ENCODE measurements at places on chromosomes 11 and 22. TPM values are rescaled to one million over a fixed set of nuclear protein-coding genes. Genes with fewer than 3 reads are reported as not detected.

DNA sequence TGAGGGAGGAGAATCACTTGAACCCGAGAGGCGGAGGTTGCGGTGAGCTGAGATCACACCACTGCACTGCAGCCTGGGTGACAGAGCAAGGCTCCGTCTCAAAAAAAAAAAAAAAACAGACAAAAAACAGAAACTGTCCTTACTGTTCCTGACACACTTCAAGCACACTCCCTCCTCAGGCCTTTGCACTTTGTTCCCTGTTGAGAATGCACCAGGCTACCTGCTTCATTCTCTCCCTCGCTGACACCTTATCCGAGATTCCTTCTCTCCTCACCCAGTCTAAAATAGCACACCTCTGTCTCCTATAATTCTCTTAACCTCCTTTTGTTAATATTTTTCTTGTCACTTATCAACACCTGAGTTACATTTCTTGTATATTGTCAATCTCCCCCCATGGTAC, 32.3 kb upstream of the TECTA start:
- DNase-seq: no peak

DNA sequence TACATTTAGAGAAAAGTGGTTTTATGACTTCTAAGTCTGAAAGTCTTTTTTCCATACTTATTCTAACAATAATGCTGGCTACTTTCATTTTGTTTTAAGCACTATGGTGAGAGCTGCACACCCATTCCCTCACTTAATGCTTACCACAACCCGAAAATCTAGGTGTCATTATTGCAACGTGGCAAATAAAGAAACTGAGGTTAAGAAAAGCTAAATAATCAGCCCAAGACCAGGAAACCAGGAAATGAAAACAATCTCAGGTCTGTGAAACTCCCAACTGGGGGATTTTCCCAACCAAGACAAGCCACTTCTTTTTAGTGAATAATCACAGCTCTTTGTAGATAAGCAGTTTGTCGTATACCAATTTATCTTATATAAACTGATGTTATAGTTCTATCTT, 126.3 kb downstream of the SLC1A2 start:
- no peak for DNase-seq

DNA sequence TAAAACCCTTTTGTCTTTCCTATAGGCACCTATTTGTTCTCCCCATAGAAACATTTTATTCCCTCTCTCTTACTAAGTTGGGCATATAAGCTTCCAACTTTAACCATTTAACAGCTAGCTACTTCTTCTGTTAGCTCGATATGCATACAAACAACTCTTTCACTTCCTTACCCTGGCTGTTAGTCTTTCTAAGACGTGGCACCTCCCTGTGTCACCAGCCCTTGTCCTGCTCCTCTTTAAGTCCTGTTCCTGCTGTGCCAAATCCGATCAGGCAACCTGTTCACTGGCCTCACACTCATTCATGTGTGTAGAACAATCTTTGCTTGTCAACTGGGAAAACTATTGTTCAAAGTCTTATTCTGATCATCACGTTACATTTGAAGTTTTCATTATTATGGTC, 1376.1 kb upstream of the TENM4 start:
- no peak for DNase-seq

- no peak for DNase-seq
These were observed 196.3 kb downstream of the BUD13 start for GRCh38 chr11:116576526-116576925.

DNA sequence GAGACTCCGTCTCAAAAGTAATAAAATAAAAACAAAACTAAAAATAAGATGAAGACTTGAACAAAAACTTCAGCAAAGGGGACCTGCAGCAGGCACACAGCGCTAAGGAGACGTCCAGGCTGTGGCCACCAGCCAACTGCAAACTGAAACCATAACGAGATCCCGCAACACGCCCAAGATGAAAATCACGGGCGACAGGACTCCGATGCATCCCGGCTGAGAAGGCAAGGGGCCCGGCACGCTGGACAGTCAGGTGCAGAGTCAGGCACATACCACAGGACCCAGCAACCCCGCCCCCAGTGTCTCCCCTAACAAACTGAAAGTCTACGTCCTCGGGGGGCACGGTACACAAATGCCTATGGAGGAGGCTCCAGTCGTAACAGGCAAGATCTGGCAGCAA, 9.2 kb downstream of the HRAS start:
- DNase-seq: no peak

GRCh38 chr11:119608201-119608600, 120.8 kb downstream of the NECTIN1 start:
- no peak for DNase-seq

DNA sequence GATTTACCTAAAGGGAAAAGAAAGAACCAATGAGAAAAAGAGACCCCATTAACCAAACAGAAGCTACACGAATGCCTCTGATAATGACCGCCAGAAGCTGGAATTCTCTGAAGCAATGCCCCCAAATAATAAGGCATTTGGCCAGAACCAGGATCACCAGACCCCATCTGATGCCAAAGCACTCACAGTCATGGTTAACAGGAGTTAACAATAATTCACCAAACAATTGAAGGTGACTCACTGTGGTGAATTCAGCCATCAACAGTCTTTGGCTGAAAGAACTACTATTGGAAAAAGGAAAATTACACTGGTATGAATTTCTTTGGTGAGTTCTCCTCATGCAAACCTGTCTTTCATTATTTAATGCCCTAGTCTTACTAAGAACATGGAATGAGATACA, 21.9 kb upstream of the NFRKB start:
- no peak for DNase-seq

SLC25A22 gene
- 10.6 TPM for total RNA-seq

SSTR3 gene
- total RNA-seq: 0.12 TPM

CD3E gene
- total RNA-seq: 2.8 TPM

DGCR6L gene
- 48.3 TPM for total RNA-seq

LRRC32 gene
- total RNA-seq: 222 TPM

CD6 gene
- 6.5 TPM for total RNA-seq

CHRM1 gene
- total RNA-seq: not detected

MISFA gene
- total RNA-seq: 1.8 TPM
